ENCODE measurements at places on chromosomes 7 and 10. TPM values are rescaled to one million over a fixed set of nuclear protein-coding genes. Genes with fewer than 3 reads are reported as not detected.

GRCh38 chr10:44426247-44427034 lies 41.5 kb upstream of the CXCL12 start:
- no peak for DNase-seq

GRCh38 chr10:48523212-48523819 lies 81.6 kb downstream of the ARHGAP22 start:
- DNase-seq: no peak

The AGAP9 gene
- total RNA-seq: 8.1 TPM

The KRIT1 gene
- total RNA-seq: 27.5 TPM

GRCh38 chr7:106358103-106358663 lies 73.4 kb upstream of the NAMPT start:
- no peak for DNase-seq

The CYP2W1 gene
- 2.7 TPM for total RNA-seq

DNA sequence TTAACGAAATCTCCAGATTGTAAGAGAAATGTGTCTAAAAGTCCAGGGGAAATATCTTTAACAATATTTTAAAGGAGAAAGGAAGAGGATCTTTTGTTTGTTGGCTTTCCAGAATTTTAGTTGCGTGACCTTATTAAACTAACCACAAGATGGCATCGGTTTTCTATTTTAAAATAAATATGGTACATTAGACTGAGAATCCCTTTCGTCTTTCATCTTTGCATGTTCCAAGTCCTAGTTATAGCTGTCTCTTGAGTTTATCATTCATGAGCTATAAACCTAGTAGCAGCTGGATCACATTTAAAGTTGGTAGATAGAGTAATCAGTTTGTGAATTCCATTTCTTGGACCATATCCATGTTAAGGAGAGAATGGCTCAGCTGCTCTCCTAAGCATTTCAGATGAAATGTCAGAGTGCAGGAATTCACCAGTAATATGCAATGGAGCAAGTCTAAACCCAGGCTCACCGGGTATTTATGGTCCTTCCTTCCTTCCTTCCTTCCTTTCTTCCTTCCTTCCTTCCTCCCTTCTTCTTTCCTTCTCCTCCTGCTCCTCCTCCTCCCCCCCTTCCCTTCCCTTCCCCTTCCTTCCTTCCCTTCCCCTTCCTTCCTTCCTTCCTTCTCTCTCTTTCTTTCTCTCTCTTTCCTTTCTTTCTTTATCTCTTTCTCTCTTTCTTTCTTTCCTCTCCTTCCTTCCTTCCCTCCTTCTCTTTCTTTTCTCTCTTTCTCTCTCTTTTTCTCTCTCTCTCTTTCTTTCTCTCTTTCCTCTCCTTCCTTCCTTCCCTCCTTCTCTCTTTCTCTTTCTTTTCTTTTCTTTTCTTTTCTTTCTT lies 57.8 kb upstream of the RAB18 start:
- DNase-seq: no peak

GRCh38 chr7:66886152-66886551 lies 34.9 kb upstream of the TMEM248 start:
- DNase-seq: no peak

The ARMC10 gene
- total RNA-seq: 40.4 TPM

The TYW1B gene
- 1.9 TPM for total RNA-seq

The AGAP6 gene
- total RNA-seq: 7.9 TPM

DNA sequence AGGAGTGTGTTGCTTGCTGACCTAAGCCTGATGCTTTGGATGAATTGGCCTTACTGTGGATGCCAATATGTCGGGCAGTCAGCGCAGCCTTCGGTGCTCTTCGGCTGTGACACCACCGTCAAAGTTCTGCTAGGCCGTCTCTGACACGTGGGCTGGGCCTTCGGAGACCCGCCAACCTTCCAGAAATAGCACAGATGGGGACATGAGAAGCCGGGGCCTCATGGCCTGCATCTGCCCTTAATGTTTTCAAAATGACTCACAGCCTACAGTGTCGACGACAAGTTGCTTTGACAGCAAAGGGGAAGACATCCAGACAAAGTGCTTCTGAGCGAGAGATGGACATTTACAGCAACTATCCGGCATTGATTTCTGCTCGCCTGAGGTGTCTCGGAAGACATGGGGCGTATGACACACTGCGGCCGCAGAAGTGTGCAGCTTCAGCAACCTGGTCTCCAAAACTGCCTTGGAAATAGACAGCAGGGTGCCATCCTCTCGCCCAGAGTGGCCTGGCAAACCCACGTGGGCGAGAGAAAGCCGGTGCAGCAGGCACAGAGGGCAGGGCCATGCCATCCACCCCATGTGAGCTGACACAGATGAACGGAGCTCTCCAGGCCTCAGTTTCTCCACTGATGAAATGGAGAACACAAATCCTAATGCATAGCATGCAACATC lies 94.0 kb upstream of the PPP2R2D start:
- peak; percentile 4 for DNase-seq

GRCh38 chr7:44489955-44490350 lies 505 bp downstream of the NUDCD3 start:
- peak; percentile 70 for DNase-seq

DNA sequence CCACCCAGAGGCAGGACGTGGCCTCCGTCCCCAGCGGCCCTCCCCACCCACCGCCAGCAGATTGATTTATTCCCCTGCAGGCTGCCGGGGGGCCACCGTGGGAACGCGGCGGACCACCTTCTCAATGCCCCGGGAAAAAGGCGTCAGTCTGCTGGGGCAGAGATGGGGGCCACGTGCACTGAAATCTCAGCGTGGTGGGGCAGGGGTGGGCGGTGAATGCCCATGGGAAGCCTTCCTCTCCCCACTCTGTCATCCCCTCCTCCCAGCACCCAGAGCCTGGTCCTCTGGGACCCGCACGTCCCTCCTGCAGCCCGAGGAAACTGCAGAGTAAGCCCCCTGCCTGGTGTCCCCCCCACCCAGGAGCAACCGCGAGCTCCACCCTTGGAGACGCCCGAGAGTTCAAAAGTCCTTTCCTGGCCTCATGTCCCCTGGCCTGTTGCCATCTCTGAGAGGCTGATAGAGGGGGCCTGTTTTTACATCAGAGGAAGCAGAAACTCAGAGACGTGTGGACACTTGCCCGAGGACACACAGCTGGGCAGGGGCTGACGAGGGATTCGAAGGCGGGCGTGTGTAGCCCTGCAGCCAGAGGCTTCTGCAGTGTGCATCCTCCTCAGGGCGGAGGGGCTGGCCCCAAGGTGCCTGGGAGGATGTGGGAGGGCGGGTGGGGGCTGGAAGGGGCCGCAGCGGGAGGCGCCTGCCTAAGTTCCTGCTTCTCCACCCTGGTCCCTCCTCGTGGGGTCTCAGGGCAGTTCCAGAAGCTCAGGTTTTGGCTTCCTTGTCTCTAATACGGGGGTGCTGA lies 21.8 kb downstream of the UNCX start:
- DNase-seq: no peak

- DNase-seq: no peak
Observed at GRCh38 chr7:69696054-69696591, 97.8 kb downstream of the AUTS2 start.

DNA sequence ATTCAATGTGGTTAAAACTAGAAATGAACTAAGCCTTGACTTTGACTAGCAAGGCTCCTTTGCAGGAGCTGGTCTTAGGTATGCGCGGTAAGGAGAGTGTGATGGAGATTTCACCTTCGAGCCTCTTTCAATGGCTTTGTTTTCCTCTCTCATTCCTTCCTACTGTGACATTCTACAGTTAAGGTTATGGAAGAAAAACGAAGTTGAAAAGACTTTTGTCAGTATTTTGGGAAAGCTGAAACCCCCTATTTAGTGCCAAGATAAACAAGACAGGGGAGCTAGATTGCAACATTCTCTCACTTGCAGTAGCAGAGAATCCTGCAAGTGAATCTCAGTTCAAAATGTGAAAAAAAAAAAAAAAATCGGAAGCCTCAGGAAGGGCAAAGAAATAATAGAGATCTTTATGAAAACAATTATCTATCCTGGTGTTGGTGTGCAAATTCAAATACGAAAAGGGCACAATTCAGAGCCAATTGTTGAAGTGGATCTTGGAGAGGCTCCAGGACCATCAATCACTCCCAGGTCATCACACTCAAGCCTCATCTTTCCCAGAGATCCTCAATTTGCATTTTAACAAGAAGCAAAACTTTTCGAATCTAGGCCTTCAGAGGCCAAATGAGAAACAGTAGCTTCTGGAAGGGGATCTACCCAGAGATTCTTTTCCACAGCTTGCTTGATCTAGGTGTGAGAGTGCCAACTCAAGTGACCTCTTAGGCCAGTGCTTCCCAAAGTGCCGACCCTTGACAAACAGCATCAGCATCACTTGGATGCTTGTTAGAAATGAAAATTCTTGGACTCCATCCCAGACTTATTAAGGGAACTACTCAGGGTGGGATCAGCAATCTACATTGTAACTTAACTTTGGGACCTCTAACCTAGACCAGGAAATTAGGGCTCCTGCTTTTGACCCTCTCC lies 163.8 kb downstream of the INHBA start:
- no peak for DNase-seq

GRCh38 chr10:96834120-96834519 lies 2.0 kb downstream of the LCOR start:
- DNase-seq: no peak

Measured in colonic mucosa (tissue), 4 donors.